Suppressor macrophage treated with lipopolysaccharide for 4 hours (primary cell): ENCODE measurements at places on chromosomes 1 and 21.
A peak's percentile ranks its signal among the peaks of the same experiment; 100 is the strongest.

- DNase-seq: no peak
These were observed 234.2 kb upstream of the FGGY start for GRCh38 chr1:59062743-59063142.

DNA sequence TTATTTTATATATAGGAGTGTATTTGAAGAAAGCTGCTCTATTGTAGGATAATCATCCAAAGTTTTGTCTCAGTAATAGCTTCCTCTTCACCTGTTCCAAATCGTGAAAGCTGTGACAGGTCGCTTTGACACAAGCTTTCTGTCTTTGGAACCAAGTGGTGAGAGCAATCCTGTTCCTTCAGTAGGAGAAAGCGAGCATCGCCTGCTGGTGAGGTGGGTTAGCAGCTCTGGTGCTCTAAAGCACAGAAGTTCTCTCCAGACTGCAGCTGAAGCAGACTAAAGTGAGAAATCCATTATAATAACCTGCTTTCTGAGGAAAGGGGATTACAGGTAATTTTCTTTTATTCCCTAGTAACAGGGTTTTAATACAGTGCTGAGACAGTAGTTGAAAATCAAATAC lies 803.8 kb downstream of the ADGRL2 start:
- DNase-seq: no peak

DNA sequence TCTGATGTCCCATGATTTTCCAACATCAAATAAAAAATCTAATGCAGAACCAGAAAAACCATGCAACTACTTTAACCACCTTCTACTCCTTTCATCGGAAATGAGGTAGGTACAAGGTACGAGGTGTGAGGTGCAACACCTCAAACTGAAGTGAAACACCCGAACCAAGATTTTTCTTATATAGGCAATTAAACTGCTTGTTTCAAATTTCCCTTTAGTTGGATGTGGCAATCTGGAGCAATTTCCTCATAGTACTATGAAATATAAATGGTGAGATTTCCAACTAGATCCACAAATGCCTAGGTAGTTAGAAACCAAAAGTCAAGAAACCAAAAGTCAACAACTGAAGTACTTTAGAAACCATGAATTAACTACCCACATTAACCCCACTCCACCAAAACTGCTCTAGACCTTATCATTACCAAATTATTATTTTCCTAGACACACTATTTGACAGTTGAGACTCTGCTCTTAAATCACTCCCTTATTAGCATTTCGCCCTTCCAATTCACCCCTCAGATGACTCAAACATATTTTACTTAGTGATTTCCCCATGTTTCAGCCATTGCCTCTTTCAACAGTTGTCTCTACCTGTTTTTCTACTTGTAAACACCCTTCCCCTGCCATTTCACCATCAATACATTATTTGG lies 37.8 kb downstream of the FUBP1 start:
- DNase-seq: no peak

DNA sequence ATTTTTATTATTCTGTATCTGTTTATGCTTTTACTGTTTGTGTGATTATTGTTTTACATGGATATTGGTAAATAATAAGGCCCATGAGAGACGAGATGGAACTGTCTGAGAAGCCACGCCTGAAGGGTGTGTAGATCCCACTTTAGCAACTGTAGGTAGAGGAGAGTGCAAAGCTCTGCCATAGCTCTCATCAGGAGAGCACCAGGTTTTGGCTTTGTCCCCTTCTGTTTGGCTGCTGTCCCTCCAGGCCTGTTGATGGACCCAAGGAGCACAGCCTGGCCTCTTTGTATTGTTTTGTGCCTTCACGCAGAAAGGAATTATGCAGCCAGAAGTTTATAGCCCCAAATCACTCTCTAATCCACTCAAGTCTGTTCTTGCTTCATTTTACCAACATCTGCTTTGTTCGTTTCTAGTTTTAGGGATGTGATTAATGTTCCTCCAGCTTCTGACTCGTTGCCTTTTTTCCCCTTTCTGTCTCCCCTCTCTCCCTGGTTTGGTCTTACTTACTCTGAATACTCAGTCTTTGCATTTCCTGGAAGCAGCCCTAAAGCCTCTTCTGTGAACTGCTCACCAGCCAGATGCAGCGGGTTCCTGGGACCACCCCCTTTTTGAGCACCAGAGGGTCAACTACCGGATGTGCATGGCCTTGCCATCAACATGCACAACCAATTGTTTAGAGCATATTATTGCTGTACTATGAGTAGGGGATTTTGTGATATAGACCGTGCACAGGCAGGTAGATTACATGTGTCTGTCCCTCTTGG lies 127.3 kb downstream of the HHAT start:
- DNase-seq: no peak

GRCh38 chr1:221794079-221794670 lies 52.3 kb upstream of the DUSP10 start:
- peak; percentile 82 for DNase-seq

GRCh38 chr21:35354078-35354477 lies 305.0 kb upstream of the RUNX1 start:
- no peak for DNase-seq

DNA sequence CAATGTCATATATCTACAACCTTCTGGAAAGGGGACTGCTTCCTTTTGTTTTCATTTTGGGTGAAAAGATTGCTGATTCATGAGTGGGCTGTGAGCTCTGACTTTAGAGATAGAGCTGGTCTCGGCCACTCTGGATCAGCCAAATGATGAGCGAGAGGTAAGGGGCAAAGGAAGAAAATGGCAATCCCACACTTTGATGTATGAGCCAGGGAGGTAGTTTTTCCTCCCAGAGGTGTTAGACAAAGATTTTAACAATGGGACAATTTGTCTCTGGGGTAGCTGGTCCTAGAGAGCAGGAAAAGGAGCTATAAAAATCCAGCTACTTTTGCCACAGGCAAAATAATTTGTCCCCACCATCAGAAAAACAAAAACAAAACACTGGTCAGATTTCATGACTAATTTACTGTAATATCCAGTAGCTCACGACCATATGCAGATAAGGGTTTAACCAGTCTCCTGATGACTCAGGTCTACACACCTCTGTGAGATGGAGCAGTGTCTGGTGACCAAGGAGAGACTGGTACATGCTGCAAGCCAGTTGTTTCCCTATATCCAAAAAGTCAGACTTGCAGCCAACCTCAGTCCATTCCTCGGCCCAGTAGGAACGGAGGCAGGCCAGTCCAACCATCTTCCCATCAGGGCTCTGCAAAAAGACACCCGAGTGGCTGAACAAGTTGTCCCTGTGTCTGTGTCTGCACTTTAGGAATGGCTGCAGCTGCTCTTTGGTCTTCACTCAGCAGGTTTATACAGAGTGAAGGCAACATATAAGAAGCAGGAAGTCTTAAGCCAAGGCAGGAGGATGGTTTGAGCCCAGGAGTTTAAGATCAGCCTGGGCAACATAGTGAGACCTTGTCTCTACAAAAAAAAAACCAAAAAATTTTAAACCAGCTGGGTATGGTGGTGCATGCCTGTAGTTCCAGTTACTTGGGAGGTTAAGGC lies 29.2 kb downstream of the DNASE2B start:
- DNase-seq: no peak

- DNase-seq: no peak
These were observed 154.6 kb downstream of the ROR1 start for GRCh38 chr1:63928186-63929105.

DNA sequence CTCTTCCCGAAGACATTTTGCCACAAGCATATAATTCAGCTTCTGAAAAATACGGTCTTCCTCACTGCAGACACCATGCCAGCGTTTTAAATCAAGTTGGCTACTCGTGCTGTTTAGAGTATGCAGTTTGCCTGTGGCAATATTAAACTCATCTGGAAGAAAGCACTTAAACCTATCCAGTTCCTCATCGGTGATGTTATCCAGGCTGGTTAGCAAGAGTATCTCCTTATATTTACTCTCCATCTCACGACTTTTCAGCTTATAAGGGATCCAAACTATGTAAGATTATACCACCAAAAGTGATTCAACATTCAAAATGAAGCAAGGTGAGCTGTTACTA lies 9.7 kb upstream of the IFI16 start:
- peak; percentile 17 for DNase-seq

GRCh38 chr1:17356387-17357026 lies 15.5 kb upstream of the PADI6 start:
- no peak for DNase-seq

DNA sequence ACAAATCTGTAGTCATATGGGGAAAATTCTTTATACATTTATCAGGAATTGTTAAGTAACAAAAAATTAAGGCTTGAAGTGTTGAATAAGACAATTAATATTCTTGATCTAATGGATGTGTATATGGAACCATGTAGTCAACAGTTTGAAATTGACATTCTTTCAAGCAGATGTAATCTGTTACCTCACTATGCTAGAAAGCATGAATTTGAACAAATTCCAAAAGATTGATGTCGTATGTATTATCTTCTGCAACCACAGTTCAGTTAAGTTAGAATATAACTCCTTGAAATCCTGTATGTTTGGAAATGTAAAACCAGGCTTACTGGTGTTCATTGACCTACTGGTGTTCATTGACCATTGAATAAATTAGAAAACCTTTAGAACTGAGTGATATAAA lies 16.1 kb downstream of the CCDC18 start:
- no peak for DNase-seq

GRCh38 chr1:24049733-24050132 lies 62.2 kb downstream of the MYOM3 start:
- no peak for DNase-seq

GRCh38 chr1:228120857-228121489 lies 11.9 kb upstream of the MRPL55 start:
- no peak for DNase-seq

- no peak for DNase-seq
These were observed 75.2 kb upstream of the AK4 start for GRCh38 chr1:65072845-65073244.

- no peak for DNase-seq
These were observed 565.4 kb downstream of the LMO4 start for GRCh38 chr1:87894062-87894461.

DNA sequence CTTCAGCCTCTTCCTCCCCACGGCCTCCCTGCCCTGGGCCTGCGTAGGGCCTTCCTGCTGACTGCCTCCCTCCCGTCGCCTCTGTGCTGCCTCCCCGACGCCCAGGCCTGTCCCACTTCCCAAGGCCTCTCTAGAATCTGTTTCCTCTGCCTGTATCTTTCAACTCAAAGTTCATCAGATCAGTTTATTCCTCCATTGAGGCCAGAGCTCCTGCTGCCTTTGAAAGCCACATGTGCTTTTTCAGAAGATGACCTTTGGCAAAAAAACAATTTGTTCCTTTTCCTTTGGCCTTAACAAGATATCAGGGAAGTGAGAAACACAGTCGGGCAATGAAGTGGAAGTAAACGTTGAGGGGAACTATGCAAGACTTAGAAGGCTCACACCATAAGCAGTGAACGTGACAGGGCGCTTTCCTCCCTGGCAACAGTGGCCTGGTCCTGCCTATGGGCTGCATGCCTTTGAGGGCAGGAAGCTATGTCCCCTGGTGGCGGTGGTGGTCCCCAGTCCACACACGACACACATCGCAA lies 85.9 kb downstream of the PSMG1 start:
- peak; percentile 91 for DNase-seq

- no peak for DNase-seq
These were observed 312.5 kb upstream of the ZRANB2 start for GRCh38 chr1:71393301-71393700.

- DNase-seq: no peak
These were observed 508.6 kb downstream of the PTPRU start for GRCh38 chr1:29744684-29745490.

- no peak for DNase-seq
These were observed 57.3 kb downstream of the OBSCN start for GRCh38 chr1:228265167-228265566.

GRCh38 chr1:180155182-180155682 lies 563 bp downstream of the QSOX1 start:
- no peak for DNase-seq

DNA sequence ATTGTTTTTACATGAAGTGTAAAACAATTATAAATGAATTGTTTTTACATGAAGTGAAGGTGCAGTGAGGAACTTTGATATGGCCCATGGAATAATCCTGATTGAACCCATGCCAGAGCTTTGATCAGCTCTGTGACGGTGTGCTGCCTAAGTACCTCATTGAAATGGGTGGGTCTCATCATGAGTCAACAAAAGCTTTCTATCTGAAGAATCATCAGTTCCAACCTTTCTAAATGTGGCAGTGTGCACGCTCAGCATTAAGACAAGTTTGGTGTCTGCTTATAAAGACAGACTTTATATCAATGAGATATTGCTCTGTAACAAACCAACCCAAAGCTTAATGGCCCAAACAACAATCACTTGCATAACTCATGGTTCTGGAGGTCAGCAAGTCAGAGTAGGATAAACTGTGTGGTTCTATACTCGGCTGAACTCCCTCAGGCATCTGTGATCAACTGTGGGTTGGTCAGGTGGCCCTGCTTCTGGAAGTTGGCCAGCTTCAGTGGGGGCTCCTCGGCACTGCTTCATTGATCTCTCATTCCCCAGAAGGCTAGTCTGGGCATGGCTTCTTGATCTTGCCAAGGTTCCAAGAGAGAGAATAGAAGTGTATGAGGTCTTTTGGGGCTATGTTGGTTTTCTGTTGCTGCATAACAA lies 258.0 kb downstream of the LTN1 start:
- DNase-seq: no peak

DNA sequence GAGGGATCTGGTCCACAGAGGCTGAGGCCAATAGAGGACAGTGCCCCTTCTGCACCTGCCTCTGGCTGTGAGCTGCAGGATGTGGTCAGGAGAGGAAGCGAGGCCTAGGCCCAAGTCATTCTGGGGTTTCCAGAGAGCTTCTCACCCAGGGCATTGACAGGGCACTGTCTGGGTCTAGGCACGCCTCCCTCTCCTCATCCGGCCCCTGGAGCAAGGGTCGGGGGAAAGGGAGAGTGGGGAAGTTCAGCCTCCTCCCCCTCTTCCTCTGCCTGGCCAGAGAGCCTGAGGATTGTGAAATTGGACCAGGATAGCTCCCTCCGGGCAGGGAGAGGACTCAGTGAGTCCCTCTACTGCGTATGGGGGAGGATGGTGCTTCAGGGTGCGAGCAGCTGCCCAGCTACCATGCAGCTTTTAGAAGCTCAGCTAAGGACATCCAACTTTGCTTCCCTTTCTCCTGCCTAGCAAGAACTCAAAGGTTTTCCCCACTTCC lies 6.3 kb upstream of the INAVA start:
- DNase-seq: peak; percentile 78

DNA sequence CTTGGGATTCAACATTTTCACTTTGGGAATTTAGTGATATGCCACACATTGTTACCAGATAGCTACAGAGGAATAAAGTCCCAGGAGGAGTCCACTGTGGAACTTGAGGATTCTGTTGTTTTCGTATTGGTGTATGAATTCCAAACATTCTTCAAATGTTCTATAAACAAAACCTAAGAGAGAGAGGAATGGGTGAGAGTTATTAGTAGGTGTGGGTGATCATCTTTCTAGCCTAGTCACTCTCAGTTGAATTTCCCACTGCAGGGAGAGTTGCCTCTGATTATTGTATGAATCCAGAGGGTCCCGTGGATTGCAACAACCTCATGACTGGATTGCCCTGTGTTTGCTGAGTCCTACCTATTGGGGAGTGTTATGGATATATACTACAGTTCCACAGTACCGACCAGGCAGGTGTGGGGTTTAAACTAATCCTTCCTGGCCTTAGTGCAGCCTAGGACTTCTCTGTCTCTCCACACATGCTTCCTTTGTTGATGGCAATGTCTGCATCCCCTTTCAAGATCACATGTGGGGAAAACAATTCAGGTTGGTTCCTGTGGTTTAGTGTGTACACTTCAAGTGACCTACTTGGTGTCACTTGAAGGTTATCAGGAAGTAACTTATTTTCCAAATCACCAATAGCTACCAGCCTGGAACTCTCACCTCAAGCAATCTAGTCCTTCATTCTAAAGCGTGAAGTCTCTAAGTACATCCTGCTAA lies 91.8 kb downstream of the ADCY10 start:
- no peak for DNase-seq
